ENCODE measurements at places on chromosomes 1 and 21. TPM values are rescaled to one million over a fixed set of nuclear protein-coding genes. Genes with fewer than 3 reads are reported as not detected.
A peak's percentile ranks its signal among the peaks of the same experiment; 100 is the strongest.

DNA sequence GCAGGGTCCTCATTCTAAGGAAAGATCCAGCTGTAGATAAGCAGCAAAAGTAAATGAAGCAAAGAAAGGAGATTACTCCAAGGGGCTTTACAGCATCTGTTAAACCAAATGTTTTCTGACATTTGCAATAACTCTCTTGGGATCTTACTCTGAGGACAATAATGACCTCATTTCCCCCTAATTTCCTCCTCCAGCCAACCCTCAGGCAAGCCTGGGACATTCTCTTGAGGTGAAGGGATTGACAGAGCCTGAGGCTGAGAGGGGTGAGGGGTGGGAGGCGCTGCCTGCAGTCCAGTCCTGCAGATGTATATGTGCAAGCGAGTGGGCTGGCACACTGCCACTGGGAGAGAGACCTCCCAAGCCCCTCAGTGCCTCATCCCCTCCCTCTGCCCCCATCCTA lies 40.5 kb upstream of the NEK2 start:
- H3K27ac ChIP-seq = no peak overlapping the region
- H3K4me3 ChIP-seq = no peak overlapping the region
- no peak for DNase-seq
- peaks cover 4% of the 10 kb centered on the region for H3K4me1 ChIP-seq
- H3K36me3 ChIP-seq = no peaks in the 10 kb centered on the region

DNA sequence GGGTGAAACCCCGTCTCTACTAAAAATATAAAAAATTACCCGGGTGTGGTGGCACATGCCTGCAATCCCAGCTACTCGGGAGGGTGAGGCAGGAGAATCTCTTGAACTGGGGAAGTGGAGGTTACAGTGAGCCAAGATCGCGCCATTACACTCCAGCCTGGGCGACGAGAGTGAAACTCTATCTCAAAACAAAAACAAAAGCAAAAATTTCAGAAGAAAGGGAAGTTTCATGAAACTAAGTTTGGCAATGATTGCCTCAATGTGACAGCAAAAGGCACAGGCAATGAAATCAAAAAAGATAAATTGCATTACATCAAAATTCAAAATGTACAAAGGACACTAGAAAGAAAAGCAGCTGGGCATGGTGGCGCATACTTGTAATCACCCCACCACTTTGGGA lies 40.1 kb downstream of the BTF3L4 start:
- no peak overlapping the region for H3K27ac ChIP-seq
- peaks cover 5% of the 10 kb centered on the region for H3K36me3 ChIP-seq
- no peak overlapping the region for H3K4me3 ChIP-seq

Gene APP
- 388 TPM for total RNA-seq

Gene LCE1B
- total RNA-seq = not detected

Gene ACTL8
- total RNA-seq = not detected

DNA sequence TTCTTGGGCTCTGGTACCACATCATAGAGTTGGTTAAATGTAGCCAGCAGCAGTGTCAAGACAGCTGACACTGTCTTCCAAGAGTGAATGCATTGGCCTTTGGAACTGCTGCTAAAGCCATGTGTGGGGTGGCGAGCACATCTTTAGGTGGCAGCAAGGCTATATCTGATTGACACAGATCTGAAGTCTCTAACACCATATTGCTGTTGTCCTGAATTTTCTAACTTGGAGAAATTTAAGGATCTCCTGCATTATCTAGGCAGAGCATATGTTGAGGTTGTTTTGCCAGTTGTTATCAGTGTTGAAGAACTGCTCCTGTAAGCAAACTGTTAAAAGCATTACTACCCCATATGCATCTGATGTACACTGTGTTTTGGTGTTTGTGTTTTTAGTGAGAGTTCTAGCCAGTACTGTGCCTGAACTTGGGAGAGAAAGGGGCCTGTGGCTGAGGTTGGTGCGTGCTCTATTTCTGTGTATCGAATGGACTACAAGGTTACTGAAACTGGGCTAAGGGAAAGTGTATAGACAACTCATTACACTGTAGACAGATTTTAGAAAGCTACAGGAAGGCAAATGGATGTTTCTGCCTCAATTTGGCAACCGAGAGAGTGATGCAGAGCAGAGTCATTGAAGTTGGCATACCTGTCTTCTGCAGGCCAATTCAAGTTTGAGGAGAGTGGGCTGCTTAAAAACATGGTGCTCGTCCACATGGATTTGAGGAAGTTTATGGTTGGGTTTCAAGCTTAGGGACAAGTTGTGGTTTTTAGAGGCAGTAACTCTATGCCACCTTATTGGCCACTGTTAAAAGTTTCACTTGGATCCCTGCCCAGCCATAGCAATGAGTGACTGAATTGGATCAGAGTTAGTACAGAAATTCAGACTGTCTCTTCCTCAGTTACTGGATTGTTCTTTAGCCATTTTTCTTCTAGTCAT lies 16.9 kb downstream of the DYRK3 start:
- H3K36me3 ChIP-seq = peaks cover 3% of the 10 kb centered on the region
- no peak overlapping the region for H3K4me3 ChIP-seq
- no peak overlapping the region for H3K27ac ChIP-seq
- peaks cover 85% of the 10 kb centered on the region for H3K4me1 ChIP-seq

DNA sequence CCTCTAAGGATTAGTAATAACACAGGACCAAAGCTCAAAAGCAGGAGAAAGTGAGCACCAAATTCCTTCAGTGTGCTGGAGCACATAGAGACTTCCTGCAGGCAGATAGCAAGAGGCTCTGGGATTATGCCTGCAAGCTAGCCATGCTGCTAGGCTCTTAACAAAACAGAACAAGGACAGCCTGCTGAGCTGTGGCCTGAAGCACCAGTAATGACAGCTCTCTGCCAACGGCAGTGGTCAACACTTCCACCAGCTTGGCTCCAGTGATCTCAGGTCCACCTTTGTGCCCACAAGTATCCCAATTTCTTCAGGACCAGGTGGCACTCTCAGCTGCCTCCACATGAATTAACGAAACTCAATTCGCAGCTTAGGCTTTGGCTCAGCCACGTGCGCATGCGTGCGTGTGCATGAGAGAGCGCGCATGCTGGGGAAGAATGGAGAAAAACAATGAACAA lies 64.2 kb downstream of the SLC45A1 start:
- H3K4me1 ChIP-seq = peaks cover 97% of the 10 kb centered on the region
- H3K36me3 ChIP-seq = no peaks in the 10 kb centered on the region
- no peak for DNase-seq
- H3K4me3 ChIP-seq = no peak overlapping the region

DNA sequence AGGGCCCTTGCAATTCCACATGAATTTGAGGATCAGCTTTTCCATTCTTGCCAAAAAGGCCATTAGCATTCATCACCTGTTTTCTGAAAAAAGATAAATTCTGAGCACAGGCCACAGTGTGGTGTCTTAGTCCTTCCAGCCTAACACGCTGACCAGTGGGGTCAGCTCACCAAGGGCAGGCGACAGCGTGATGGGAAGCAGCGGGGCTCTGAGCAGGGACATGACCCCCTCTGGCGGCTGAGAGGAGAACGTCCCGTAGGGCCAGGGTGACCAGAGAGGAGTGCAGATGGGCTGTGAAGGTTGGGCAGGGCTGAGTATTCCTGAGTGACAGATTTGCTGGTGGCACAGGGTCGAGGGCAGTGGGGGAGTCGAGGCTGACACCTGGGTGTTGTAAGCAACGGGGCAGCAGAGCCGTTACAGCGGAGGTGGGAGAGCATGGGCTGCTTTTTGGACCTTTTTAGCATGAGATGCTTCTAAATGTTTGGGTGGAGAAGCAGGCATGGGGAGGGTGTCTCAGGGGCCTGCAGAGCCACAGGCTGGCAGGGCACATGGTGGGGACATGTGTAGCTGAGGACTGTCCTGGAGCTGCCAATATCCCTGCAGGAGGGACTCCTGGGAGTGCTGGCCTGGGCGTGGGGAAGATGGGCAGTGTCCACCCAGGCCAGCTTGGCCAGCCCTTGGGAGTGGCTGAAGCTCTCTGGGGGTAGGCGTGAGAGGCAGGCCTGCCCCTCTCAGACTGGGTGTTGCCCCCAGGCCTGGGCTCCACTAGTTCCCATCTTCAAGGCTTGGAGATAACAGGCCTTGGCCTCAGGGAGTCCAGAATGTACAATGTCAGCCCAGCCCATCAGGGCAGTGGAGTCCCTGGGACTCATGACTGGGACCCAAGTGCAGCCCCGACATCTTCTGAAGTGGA lies 8.6 kb upstream of the CALML6 start:
- no peaks in the 10 kb centered on the region for H3K27me3 ChIP-seq
- H3K27ac ChIP-seq = peak overlapping the region; percentile 24
- H3K4me3 ChIP-seq = no peak overlapping the region
- DNase-seq = peak; percentile 91

- no peaks in the 10 kb centered on the region for H3K27me3 ChIP-seq
- H3K4me3 ChIP-seq = peak overlapping the region; percentile 68
- peak overlapping the region; percentile 73 for H3K27ac ChIP-seq
- H3K4me1 ChIP-seq = no peaks in the 10 kb centered on the region
Observed at GRCh38 chr1:186679924-186680244, 339 bp downstream of the PTGS2 start.

GRCh38 chr1:172143384-172144055 lies 277.0 kb upstream of the C1orf105 start:
- no peaks in the 10 kb centered on the region for H3K27me3 ChIP-seq
- H3K4me1 ChIP-seq = peaks cover 11% of the 10 kb centered on the region
- peak overlapping the region; percentile 49 for H3K4me3 ChIP-seq
- peak overlapping the region; percentile 87 for H3K27ac ChIP-seq

Gene PCP4
- total RNA-seq = 0.96 TPM

- no peaks in the 10 kb centered on the region for H3K4me1 ChIP-seq
- H3K27me3 ChIP-seq = no peaks in the 10 kb centered on the region
- peaks cover 12% of the 10 kb centered on the region for H3K36me3 ChIP-seq
- no peak overlapping the region for H3K27ac ChIP-seq
- no peak overlapping the region for H3K4me3 ChIP-seq
Observed at GRCh38 chr1:77614037-77614436, 68.4 kb downstream of the ZZZ3 start.

GRCh38 chr1:209601809-209602657 lies 18.5 kb downstream of the CAMK1G start:
- no peaks in the 10 kb centered on the region for H3K36me3 ChIP-seq
- H3K4me3 ChIP-seq = no peak overlapping the region
- no peak for DNase-seq
- no peaks in the 10 kb centered on the region for H3K27me3 ChIP-seq
- no peak overlapping the region for H3K27ac ChIP-seq

Gene G0S2
- total RNA-seq = 152 TPM

DNA sequence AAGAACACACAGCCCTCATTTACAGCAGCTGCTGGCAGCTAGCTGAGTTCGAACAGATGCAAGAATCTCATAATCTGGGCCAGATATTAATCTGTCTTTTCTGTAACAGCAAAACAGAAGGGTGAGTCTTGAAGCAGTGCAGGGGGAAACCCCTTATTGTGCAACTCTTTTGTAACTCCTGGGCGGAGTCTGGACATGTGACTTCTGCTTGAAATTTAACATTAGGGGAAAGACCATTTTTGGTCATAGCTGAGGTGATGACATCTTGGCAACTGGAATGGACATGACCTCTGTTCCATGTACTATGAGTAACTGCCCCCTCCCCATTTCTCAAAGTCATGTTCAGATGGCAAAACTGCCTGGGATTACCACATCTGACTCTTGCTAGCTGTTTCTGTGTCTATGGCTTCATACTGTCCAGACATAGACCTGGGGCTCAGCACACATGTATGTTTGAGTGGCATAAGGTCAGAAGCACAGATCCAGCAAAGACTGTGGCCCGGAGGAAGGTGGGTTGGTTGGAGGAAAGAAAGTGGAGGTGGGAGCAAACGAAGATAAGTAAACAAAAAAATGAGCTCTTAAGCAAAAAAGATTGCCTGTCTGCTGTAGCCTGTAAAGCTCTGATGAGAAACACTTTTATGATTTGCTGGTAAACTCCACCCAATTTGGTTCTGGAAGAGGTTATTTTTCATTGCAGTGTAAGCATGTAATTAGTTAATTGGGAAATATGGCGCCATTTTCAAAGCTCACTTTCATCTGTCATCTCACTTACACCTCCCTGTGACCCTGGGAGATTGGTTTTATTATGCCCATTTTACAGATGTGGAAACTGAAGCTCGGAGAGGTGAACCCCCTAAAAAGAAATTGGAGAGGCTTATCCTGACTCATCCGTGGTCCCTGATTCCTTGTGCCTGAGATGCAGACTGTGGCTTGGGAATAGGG lies 26.1 kb downstream of the ETS2 start:
- H3K4me3 ChIP-seq = no peak overlapping the region
- H3K4me1 ChIP-seq = no peaks in the 10 kb centered on the region
- H3K27me3 ChIP-seq = no peaks in the 10 kb centered on the region
- DNase-seq = peak; percentile 58
- no peaks in the 10 kb centered on the region for H3K36me3 ChIP-seq

GRCh38 chr1:6424619-6425593 lies at the start of gene ESPN:
Gene ESPN (plus strand): TSS chr1:6424776. CDS start chr1:6424956, 180 bp downstream.
- no peaks in the 10 kb centered on the region for H3K36me3 ChIP-seq
- no peak within 1 kb of the TSS for H3K4me3 ChIP-seq
- H3K4me1 ChIP-seq = peaks cover 6% of the 10 kb centered on the region
- H3K27ac ChIP-seq = no peak within 1 kb of the TSS
- no peak for DNase-seq

Gene OTUD3
- total RNA-seq = 5.4 TPM

DNA sequence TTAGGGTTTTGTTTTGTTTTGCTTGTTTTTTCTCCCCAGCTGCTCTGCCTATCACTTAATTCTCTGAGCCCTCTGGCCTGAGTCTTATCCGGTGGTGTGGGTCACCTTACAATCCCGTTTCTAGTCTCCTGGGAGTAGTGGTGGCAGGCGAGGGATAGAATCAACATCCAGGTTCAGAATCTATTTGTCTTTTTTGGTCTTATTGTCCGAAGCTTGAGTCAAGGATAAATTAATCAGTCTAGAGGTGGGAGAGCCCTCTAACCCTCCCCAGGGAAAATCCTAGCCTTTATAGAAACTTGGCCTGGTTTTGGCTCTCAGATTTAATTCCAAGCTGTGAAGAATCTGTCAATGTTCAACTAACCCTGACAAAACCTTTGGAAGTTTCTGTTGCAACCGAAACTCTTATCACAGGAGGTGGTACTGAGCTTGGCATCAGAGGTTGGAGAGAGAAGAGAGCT lies 246.3 kb downstream of the FGGY start:
- no peak for DNase-seq
- no peaks in the 10 kb centered on the region for H3K27me3 ChIP-seq
- H3K4me3 ChIP-seq = no peak overlapping the region
- H3K36me3 ChIP-seq = no peaks in the 10 kb centered on the region
- H3K4me1 ChIP-seq = peaks cover 4% of the 10 kb centered on the region
- no peak overlapping the region for H3K27ac ChIP-seq

- DNase-seq = peak; percentile 45
- H3K27ac ChIP-seq = no peak overlapping the region
- H3K4me1 ChIP-seq = peaks cover 19% of the 10 kb centered on the region
- peak overlapping the region; percentile 15 for H3K4me3 ChIP-seq
Observed at GRCh38 chr1:98053471-98054366, 132.9 kb upstream of the DPYD start.

Gene MAB21L3
- total RNA-seq = 0.08 TPM

Gene ASTN1
- 0.77 TPM for total RNA-seq

DNA sequence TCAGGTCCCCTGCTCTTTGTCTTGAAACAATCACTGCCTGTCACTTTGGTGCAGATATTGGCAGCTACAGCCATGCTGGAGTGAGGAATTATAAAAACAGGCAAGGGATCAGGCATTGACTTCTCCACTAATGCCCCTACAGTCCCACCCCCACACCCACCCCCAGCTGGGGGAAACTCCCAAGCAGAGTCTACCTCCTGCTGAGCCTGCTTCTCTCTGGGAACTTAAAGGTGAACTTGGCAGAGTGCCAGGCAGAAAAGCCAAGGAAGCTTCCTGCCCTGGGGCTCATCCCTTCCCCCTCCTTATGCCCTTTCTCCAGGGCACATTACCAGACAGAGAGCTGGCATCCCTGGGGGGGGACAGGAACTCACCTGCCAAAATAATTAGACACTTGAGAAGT lies 6.7 kb downstream of the NCMAP start:
- no peak overlapping the region for H3K4me3 ChIP-seq
- no peaks in the 10 kb centered on the region for H3K27me3 ChIP-seq
- DNase-seq = no peak
- H3K36me3 ChIP-seq = no peaks in the 10 kb centered on the region
- H3K4me1 ChIP-seq = no peaks in the 10 kb centered on the region
